Left kidney (tissue), 8 donors: ENCODE measurements at places on chromosomes 4 and X. TPM values are rescaled to one million over a fixed set of nuclear protein-coding genes. Genes with fewer than 3 reads are reported as not detected.

TSPYL2 gene
- polyA plus RNA-seq = 41.7 TPM

GRCh38 chr4:137998666-137999429 is 243.3 kb downstream of the SLC7A11 start:
- DNase-seq = no peak

- DNase-seq = no peak
Measured at GRCh38 chrX:153719238-153719637, 4.9 kb downstream of the BCAP31 start.

DNA sequence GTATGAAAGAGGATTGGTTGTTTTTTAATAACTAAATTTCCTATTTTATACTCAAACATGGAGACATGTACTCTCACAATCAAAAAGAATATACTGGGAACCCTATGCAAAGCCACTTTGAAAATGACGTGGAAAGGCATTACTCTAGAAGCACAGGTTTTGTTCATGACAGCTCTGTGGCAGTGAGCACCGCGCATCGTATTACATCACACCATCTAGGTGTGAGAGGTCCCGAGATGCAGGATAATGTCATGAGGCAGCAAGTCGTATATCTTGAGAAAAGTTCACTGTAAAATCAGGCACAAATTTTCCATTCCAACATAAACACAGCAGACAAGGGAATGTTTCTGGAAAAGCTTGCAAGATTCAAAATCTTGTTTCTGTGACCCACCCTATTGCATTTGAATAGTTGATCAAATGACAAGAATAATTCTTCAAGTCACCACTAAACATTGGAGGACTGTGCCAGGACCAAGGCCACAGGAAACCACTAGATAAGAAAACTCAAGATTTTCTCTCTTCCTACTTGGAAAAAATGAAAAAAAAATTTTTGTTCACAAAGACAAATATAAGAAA is 127.6 kb downstream of the LDB2 start:
- no peak for DNase-seq

DNA sequence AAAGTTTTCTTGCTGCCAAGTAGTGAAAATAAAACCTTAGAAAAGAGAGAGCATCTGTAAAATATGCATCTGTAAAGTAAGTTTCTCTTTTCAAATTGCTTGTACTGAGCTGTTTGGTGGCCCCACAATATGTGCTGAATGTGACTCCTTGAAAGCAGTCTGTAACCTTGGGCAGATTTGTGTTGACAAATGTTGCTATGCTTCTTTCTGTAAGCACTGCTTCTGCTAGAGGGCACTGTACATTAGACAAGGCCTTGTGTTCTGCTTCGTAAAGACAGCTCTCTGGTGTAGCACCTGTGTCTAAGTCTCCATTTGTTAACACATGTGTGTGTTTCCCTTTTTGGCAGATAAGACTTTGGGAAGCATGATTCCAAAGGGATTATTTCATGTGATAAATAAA is 56.6 kb upstream of the NRK start:
- DNase-seq = peak; percentile 3

GRCh38 chrX:73289039-73289438 is 74.4 kb upstream of the NAP1L2 start:
- no peak for DNase-seq

- no peak for DNase-seq
Measured at GRCh38 chr4:60450054-60450453, 750.1 kb upstream of the ADGRL3 start.

STEEP1 gene
- 36.9 TPM for polyA plus RNA-seq

GRCh38 chr4:131381055-131381454 is 1768.0 kb upstream of the PCDH10 start:
- no peak for DNase-seq

GRCh38 chr4:125105561-125105960 is 209.2 kb upstream of the FAT4 start:
- no peak for DNase-seq

GRCh38 chrX:121851033-121851432 is 803.6 kb downstream of the GLUD2 start:
- DNase-seq = no peak

- no peak for DNase-seq
Measured at GRCh38 chr4:186958726-186959350, 235.2 kb upstream of the FAT1 start.

CSAG1 gene
- polyA plus RNA-seq = not detected

DNA sequence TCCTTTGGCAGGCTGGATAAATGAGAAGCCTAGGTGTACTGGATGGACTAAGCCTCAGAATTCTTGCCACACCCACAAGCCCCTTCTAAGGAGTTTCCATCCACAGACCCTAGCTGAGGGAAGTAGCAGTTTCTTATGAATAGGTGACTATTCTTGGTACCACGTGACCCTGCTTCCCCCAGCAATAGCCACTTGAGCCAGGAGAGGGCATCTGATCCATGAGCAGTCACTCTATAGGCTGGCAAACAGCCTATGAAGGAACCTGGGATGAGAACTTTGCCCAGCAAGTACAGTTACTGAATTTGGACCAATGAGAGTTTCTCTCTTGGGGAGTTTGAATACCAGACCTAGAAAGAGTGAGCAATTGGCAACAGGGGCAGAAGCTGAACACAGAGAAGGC is 84.0 kb downstream of the RTL9 start:
- no peak for DNase-seq

- no peak for DNase-seq
Measured at GRCh38 chrX:9442056-9442455, 22.8 kb upstream of the TBL1X start.

DNA sequence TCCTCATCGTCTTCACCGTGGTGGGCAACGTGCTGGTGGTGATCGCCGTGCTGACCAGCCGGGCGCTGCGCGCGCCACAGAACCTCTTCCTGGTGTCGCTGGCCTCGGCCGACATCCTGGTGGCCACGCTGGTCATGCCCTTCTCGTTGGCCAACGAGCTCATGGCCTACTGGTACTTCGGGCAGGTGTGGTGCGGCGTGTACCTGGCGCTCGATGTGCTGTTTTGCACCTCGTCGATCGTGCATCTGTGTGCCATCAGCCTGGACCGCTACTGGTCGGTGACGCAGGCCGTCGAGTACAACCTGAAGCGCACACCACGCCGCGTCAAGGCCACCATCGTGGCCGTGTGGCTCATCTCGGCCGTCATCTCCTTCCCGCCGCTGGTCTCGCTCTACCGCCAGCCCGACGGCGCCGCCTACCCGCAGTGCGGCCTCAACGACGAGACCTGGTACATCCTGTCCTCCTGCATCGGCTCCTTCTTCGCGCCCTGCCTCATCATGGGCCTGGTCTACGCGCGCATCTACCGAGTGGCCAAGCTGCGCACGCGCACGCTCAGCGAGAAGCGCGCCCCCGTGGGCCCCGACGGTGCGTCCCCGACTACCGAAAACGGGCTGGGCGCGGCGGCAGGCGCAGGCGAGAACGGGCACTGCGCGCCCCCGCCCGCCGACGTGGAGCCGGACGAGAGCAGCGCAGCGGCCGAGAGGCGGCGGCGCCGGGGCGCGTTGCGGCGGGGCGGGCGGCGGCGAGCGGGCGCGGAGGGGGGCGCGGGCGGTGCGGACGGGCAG is 792 bp downstream of the ADRA2C start:
- no peak for DNase-seq

UGT2B15 gene
- polyA plus RNA-seq = 0.07 TPM

- DNase-seq = no peak
Measured at GRCh38 chr4:162461952-162462351, 298.2 kb upstream of the FSTL5 start.

DNA sequence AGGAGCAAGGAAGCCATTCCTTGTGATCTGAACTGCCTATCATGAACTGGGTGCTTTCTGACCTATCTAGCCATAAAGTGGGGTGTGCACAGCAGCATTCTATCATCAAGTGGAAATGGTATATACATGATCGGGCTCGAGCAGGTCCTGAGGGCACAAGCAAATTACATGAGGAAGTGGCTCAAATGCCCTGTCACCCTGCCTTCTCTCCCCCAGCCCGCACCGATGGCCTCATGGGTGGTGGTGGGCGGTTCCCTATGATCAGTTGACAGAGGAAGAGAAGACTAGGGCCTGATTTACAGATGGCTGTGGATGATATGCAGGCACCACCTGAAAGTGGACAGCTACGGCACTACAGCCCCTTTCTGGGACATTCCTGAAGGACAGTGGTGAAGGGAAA is 46.3 kb upstream of the BCLAF3 start:
- DNase-seq = no peak

MAGEA10 gene
- not detected for polyA plus RNA-seq

DNA sequence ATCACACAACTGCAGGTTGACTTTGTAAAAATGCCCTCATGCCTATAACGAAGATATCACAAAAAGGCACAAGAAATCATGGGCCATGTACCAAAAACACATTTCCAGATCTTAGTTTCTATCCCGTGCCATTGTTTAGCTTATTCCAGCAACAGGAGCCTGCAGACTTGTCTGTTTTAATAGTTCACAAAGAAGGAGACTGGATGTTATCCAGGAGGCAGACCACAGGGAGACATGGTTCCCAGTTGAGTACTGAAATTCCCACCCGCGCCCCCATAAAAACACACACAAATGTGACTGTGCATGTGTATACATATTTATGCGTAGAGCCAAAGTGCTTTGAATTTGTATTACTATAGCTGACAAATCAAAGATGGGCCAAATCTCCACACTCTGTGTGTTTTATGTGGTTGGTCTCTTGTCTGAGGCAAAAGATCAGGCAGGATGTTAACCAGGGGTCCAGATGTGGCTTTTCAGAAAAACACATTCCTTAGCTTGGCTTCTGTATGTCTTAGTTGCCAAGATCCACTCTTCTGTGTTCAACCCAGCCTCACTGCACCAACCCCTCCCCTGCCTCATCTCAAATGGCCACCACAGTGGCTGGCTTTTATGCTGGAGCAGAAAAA is 469.2 kb upstream of the DIPK2B start:
- DNase-seq = no peak

DNA sequence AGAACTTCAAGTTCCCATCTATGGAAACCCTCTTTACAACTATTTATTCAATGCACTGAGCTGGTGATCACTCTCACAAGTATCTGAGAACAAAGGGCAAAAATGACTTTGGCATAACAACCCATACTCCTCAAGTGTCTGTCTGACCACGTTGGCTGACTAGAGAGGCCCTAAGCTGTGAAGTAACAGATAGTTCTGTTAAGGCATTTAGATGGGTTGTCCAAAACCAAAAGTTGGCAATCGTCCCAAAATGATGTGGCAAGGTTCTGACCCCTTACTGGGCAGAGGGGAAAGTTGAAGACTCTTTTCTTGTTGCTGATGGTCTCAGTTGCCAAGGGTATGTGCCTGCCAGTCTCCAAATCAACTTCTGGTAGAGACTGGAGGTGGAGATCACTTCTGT is 524.8 kb downstream of the PPARGC1A start:
- DNase-seq = no peak

DNA sequence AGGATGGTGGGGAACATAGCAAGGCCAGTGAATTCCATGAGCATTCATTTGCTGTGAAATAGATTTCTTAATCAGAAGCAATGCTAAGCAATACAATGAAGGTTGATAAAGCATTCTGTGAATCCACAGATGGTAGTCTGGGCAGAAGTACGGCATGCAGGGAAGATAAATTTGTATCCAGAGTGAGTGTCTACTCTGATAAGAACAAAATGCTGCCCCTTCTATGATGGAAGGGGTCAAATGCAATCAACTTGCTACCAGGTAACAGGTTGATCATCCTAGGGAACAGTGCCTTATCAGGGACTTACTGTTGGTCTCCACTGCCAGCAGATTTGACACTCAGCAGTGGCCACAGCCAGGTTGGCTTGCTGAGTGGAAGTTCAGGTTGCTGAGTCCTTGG is 189.4 kb downstream of the MAB21L2 start:
- no peak for DNase-seq

DNA sequence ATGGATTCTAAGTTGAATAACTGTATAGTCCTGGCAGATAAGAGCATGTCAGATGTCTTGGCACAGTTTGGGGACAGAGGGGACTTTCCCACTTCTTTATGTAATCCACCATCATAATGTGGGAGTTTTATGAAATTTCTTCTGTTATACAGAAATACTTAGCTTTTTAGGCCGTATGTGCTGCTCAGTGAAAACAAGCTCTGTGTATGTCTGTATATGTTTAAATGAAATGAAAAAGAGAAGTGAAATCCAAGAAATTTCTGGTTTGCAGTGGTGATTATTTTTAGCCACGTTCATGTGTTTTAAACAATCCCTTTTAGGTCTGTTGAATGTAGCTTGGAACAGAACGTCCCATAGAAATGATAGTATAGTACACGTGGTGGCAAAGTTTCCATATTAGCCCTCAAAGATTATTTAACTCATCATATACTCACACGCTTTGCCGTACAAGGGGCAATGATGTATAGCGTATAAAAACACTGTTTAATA is 41.0 kb downstream of the GAB1 start:
- no peak for DNase-seq

GAGE2A gene
- not detected for polyA plus RNA-seq

DNA sequence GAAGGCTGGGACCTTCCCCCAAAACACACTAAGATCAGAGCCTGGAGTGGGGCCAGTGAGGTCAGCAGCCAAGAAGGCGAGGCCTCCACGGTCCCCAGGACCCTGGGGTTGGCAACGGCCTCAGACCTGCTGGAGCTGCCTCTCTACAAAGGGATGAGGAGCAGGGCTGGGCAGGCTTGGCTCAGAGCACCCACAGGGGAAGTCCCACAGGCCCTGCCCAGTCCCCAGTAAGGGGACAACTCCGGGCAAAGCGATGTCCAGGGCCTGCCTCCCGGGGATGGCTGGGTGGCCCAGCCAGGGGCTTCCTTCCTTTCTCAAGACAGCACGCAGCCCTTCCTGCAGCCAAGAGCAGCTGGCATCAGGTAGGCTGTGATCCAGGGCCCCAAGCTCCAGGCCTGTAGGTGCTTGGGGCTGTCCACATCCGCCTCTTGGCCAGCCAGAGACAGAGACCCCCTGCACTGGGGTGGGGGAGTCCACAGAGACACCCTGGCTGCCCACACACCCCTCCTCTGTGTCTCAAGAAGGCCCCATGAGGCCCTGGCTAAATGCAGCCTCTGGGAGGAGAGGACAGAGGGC is 5.7 kb downstream of the MXD4 start:
- no peak for DNase-seq

SCML2 gene
- 13.1 TPM for polyA plus RNA-seq

DNA sequence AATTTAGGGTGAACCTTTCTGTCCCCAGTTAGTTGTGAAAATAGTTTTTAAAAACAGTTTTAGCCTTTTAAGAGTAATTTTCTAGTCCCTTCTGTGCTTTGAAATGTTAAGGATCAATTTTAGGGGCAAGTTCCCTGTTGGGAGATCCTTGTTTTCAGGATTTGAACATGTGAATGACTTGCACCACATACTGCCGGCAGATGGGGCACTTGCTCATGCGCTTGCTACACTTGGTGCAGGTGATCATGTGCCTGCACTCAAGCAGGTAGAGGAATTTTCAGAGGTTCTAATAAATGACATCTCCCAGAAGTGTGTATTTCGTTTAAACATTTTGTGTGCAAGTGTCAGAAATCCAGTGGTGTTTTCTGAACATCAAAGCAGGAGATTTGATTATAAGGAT is 195.9 kb downstream of the CHM start:
- DNase-seq = no peak

GRCh38 chr4:62513306-62513705 is 1313.2 kb downstream of the ADGRL3 start:
- no peak for DNase-seq
